ENCODE measurements at places on chromosomes 5 and 9.

- DNase-seq = no peak
Observed at GRCh38 chr9:134372581-134373267, 46.5 kb downstream of the RXRA start.

DNA sequence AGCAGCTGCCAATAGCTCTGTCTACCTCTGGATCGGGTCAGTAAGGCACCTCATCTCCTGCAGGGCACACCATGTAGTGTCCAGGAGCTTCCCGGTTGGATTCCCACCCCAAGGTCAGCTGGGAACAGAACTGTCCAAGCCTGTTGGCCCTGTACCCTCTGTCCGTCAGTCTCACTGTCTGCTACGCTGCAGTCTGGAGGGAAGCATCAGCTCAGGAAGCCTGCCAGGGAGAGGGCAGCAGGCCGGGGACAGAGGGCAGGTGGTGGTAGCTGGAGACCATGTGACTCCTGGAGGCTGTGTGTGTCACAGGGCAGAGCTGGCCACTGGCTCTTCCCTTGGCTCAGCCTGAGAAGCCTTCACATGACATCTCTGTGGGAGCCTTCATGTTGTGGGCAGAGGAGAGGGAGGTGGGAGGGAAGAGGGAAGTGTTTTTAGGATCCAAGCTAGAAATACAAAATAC, 134.5 kb downstream of the SEC61B start:
- no peak for DNase-seq

GRCh38 chr9:83920469-83920926, 734 bp downstream of the KIF27 start:
- DNase-seq = peak; percentile 50

DNA sequence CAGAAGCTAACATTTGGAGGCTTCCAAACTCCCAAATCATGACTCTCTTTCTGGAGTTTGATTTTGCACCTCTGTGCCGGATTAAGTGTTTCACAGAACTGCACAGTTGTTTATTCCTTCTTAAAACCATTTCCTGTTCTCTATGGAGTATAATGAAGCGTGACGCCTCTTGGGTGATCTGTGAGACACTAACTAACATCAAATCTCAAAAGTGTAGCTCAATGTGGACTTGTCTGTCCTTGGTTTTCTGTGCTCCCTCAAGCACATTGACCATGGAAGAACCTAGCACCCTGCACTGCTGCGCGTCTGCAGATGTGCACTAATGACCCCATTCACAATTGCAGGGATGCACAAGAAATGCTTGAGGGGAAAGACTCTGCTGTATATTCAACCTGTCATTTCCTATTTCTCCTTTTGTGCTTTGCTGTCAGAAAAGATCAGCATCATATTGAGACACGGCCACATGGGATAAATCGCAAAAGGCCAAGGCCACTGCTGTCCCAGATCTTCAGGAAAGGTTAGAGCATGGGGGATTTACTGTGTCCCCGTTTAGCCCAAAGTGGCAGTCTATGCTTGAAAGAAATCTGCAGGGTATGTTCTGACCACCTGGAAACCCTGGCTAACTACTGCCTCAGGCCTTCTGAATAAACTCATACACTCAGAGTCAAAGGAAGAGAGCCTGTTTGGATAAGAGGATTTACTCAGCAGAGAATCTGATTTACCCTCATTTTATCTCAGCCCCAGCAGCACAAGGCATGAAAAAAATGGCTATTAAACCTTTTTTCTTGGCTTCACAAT, 109.6 kb downstream of the BAAT start:
- no peak for DNase-seq

- DNase-seq = no peak
Observed at GRCh38 chr9:136654820-136655535, 7.7 kb upstream of the EGFL7 start.

DNA sequence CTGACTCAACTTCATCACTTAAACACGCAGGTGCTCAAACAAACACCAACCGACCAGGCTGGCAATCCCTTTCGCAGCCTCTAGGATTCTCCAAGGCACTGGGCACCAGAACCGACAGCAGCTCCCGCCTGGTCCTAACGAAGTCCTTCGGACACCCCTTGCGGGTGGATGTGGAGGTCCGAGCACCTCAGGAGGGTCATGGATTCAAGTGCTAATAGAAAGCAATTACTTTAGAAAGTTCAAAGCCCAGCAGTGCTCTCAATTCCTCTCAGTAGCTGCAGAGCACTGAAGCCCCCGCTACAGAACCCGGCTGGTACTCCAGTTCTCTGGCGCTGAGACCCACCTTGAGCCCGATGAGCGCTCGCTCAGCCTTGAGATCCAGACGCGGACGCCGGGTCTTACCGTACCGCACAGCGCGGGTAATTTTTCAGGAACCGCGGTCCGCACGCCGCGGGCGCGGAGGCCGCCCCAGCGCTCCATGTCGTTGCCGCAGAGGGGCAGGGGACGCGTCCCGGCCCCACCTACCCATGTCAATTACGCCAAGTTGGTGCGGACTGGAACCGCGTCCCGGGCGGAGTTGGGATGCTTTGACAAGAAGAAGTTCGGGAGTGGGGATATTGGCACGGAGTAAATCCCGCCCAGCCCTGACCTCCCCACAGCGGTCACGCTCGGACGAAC, 638 bp downstream of the MARCHF3 start:
- peak; percentile 74 for DNase-seq

GRCh38 chr9:98829766-98830165, 22.3 kb downstream of the GALNT12 start:
- no peak for DNase-seq

- DNase-seq = no peak
Observed at GRCh38 chr5:170639221-170639925, 135.6 kb downstream of the KCNIP1 start.

DNA sequence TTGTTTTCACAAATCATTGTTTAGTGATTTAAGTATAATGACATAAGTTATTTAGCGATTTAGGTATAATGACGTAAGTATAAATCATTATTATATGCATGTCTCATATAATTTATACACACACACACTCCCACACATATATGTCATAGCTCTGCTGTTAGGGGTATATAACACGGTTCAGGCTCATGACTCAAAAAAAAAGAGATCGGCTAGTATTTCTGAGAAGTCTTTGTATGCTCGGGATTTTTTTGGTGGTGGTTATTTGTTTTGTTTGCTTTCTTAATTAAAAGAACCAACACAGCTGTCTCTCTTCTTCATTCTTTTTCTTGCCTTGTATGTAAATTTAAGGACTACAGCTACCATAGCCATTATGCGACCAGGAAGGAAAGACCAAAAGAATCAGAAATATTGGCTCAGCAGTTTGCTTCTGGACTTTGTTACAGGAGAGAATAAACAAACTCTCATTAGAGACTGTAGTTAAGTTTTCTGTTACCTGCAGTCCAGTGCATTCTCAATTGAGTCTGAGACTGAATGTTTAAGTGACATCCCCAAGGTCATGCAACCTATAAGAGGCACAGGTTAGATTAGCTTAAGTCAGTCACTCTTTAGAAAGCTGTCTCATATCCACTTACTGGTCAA, 83.2 kb upstream of the NREP start:
- DNase-seq = no peak

DNA sequence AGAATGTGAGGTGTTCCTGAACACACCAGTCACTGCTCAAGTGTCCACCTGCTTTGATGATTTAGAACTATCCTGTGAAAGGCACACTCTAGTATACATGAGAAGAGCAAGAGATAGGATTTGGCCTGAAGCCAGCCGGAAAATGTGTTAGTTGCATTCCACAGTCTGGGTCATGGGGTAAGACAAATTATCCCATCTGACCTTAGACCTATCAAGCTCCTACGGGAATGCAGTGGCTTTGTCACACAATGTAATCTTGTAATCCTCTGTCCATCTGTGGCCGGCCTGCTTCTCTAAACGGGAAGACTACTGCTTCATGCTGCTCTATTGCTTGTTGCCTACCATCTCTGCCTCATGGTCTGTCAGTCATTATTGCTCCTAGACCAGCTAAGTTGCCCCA, 92.4 kb upstream of the PRRC1 start:
- peak; percentile 3 for DNase-seq
